Stimulated activated CD4-positive, alpha-beta T cell treated with anti-CD3 and anti-CD28 coated beads, Interleukin-15, amount 100 ng/mL, for 24 hours (primary cell): ENCODE measurements at places on chromosomes 4 and X.

GRCh38 chr4:186891859-186892486, 168.3 kb upstream of the FAT1 start:
- DNase-seq, result no peak

DNA sequence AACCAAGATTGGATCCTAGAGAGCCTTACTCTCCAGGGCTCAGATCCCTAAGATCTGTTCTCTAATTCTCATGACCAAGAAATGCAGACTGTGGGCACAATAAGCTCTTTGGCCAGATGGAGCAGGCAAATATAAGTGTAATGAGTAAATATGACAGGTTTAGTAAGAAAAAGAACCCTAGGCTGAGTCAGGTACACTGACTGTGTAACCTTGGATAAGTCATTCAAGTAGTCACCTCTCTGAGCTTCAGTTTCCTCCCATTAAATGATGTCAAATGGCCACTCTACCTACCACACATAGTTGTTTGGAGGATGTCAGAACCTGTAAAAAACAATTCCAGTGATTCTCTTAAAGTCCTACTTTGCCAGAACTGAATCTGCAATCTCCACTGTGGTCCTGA, 8.3 kb upstream of the EDA start:
- DNase-seq, result no peak

DNA sequence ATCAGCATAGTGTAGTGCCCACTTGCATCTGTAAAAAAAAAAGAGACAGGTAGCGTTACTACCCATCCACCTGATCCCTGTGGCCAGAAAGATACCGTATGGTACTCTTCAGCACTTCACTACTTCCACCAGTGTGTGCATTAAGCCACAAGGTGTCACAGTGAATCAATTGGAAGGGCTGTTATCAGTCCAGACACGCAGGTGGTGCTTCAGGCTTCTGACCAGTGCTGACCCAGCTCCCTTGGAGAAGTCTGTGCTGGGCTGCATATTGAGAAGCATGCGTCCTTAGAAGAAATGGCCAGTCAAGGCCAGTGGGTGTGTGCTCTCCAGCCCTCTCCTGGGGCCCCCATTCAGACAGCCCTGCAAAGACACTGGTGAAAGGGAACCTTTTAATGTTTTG, 10.6 kb downstream of the LDB2 start:
- no peak for DNase-seq

DNA sequence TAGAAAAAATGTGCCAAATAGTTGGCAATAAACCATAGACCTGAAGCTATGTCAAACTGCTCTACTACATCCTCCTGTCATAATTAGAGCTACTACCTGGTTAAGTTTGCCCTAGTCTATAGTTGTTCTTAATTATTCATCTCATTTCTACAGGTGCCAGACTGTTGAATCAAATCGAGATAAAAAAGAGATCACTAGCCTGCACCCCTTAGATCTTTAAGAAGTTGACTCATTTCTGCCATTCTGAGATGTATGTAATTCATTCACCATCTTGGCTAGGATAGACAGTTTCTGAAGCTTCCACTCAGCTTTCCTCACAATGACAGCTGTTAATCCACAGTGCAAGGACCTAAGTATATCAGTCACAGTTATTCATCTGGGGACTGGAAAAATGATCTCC, 452.1 kb upstream of the BOD1L1 start:
- no peak for DNase-seq

DNA sequence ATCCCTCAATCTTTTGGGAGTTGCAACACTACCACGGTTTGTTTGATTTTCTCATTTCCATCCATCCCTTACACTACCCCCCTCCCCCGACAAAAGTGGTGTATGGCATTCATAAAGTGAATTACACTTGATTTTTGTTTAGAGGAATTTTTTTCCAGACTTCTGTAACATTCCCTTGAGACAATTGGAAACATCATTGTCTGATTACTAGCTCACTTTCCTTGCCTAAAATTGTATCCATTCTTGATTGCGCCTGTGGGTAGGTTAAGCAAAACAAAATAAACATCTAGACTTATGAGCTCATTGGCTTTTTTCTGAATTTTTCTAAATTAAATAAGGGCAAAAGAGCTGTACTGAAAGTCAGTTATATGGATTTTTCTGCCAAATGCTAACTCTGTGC, 3.5 kb downstream of the GPC3 start:
- no peak for DNase-seq

- DNase-seq, result no peak
Measured at GRCh38 chr4:17997129-17997528, 24.4 kb downstream of the LCORL start.

- no peak for DNase-seq
Measured at GRCh38 chr4:23770011-23770410, 119.8 kb downstream of the PPARGC1A start.

- DNase-seq, result no peak
Measured at GRCh38 chrX:66000628-66001272, 39.1 kb downstream of the VSIG4 start.

DNA sequence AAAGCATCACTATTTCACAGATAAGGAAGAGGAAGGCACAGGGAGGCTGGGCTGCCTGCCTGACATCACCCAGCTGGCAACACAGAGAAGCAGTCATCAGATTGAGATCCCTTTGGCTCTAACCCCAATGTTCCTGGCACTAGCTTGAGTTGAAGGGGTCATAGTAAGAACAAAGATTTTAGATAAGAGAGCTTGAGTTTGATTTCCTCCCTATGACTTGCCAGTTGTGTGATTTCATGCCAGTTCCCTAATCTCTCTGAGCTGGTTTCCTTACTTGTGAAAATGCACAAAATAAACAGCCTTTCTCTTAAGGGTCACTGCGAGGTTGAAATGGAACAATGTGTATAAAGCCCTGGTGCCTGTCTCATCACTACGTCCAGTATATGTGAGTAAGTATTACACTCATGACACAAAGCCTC, 475.4 kb upstream of the HS3ST1 start:
- no peak for DNase-seq

GRCh38 chrX:119784747-119785446, 6.5 kb downstream of the RPL39 start:
- peak; percentile 59 for DNase-seq

DNA sequence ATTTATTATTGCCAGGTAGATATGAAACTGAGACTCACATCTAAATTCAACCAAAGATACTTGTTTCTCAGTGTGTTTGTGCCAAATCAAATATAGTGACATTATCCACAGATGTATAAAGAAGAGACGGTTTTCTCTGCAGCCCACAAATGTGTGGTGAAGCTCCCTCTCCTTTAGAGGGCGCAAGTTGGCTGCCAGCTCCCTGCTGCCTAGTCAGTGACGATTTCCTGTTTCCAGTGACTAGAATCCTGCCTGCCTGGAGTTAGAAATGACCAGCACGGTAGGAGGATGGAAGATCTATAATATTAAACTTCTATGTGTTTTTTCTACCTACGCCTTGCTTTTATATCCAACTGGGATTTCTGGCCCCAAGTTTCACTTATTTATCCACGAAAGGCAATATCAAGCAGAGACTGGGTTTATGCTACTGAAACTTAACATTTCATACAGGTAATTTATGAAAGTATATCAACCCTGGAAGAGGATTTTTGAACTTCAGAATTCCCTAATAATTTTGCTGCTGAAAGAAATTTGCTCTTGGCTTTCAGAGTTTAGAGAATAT, 1793.7 kb upstream of the TENM3 start:
- DNase-seq, result peak; percentile 8

GRCh38 chr4:124790471-124790870, 77.9 kb upstream of the ANKRD50 start:
- no peak for DNase-seq

GRCh38 chrX:2398064-2398656, 102.6 kb downstream of the DHRSX start:
- DNase-seq, result no peak

DNA sequence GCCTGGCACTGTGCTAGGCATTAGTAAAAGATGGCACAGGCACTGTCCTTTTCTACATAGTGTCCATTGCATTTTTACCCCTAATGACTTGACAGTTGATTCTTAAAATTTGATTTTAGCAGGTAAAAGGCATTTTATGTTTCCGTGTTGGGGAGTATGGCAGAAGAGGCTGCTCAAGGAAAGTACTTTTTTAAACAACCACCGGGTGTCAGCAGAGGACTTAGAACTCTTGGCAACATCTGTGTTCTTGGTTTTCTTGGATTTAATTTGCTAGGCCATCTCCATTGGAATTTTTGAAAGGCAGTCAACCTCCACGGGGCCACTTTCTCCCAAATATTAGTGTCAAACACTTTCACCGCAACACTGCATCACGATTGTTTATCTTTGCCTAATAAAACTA, 102.9 kb downstream of the TSPAN7 start:
- peak; percentile 2 for DNase-seq

DNA sequence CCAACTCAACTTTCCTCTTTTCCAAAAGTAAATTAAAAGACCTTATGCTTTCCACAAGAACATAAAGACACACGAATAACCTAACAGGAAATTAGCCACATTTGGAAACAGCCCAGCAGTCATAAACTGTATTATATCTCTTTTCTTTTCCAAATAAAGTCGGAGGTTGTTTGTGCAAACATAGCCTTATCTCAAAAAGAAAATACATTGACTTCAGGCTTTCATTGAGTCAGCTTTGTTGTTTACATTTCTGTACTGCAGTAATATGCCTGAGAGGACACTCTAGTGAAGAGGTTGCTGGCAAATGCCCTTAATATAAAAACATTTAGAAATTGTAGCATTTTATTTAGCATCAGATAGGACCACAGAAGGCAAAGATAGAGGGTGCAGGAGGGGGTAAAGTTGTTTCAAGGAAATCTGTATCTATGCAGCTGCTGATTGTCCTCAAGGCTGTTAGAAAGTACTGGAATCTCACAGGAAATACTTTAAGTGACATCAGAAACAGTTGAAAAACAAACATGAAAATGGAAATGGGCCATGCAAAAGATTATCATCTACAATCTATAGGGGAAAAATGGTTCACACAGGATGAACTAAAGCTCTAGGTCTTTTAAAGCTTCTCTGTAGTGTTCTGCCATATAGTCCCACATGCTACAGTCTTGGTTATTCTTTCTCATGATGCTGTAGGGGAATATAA, 14.5 kb downstream of the LNX1 start:
- no peak for DNase-seq
